Stimulated activated memory B cell treated with anti-CD40 and anti-IgM and Interleukin-4, amounts not matched to agents 10 μg/mL and 1 μg/mL and 100 μg/mL, for 72 hours (primary cell): ENCODE measurements at places on chromosomes 3 and 15.

- ATAC-seq, result no peak
Observed at GRCh38 chr3:103947062-103947461, 1419.6 kb upstream of the ALCAM start.

DNA sequence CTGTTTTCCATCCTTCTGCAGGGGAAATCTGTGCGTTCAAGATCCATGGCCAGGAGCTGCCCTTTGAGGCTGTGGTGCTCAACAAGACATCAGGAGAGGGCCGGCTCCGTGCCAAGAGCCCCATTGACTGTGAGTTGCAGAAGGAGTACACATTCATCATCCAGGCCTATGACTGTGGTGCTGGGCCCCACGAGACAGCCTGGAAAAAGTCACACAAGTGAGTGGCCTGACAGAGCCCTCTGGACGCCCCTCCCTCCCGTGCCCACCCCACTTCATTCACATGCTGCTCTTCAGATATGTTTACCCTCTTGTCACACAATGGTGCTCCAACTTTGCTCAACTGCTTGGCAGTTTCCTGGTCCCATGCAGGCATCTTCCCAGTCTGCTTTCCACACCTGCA, 274.3 kb upstream of the TRIM42 start:
- ATAC-seq, result no peak

GRCh38 chr3:58323529-58324390, 8.9 kb upstream of the PXK start:
- peak; percentile 42 for ATAC-seq

- no peak for ATAC-seq
Observed at GRCh38 chr15:64464276-64465005, 4.1 kb downstream of the ZNF609 start.

- ATAC-seq, result no peak
Observed at GRCh38 chr15:26132811-26133210, 269.7 kb upstream of the ATP10A start.

DNA sequence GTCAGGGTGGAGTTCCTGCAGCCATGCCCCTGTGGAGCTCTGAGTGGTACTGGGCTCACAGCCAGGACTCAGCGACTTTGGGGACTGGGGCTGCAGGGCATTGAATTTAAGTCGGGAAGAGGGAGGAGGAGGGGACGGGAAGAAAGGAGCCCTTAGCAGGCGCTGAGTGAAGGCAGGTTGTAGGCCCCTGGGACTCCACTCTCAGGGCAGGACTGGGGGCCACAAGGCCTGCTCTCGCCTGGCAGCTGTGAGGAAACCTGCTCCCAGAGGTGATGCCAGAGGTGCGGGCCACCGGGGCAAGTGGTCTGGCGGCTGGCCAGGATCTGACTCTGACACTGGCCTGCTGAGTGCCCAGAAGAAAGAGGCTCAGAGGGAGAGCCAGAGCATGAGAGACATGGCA, 73.5 kb downstream of the EPHB3 start:
- no peak for ATAC-seq

DNA sequence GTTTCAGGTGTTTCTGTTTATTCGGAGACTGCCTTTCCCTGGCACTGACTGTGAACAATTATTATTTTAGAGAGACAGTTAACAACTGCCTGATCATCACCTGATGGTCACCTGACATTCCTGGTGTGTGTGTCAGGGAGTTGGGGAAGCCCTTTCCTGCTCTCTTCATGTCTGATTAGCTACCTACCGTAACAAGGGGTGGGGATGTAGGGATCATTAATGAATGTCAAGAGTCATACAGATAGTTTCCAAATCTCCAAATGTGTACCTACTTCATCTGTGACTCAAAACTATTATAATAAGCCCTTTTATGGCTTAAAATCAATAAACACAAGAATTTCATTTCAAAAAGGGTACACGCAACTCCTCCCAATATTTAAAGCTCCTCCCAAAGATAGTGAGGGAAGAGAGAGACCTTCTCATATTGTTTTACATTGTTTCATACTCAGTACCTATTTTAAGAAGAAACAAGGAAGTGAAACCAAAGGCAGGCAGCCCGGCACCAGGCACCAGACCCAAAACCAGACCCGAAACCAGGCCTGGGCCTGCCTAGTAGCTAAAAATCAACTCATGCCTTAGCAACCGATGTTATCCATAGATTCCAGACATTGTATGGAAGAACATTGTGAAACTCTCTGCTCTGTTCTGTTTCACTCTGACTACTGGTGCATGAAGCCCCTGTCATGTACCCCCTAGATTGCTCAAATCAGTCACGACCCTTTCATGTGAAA, 844.9 kb upstream of the ALCAM start:
- ATAC-seq, result peak; percentile 79

- no peak for ATAC-seq
Observed at GRCh38 chr15:40063563-40064011, 24.6 kb upstream of the SRP14 start.

DNA sequence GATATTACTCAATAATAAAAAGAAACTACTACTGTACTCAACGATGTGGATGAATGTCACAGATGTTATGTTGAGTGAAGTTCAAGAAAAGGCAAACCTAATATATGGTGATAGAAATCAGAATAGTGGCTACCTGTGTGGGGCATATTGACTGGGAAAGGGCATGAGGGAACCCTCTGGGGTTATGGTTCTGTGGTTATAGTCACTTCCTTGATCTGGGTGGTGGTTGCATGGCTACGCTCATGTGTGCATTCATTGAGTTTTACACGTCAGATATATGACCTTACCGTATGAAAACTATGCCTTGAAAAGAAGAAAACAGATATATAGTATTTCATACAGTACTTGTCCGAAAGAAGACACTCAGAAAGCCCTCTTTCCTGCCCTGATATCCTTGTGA, 331.0 kb upstream of the LRRFIP2 start:
- no peak for ATAC-seq

DNA sequence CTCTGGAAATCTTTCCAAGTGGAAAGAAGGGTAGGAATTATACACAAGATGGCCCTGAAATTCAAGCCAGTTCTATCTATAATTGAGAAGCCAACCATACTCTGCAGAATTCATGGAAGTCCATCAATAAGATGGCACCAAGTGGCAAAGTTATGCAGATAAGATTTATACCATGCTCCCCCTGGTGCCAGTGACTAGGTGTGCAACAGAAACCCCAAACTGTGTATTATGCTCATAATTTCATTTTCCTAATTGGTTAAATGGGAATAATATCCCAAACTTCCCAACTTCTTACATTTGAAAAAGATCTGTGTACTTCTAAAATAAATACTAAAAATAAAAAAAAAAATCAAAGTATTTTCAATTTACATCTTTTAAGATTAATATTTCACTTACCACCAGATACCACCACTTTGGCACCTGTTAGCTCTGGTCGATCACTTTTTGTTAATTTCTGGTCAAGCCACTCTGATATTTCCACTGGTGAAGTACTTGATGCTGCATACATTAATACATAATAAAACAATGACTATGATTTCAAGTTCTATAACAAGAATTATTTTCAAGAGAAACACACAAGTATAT, 25.9 kb downstream of the ETFA start:
- ATAC-seq, result no peak

DNA sequence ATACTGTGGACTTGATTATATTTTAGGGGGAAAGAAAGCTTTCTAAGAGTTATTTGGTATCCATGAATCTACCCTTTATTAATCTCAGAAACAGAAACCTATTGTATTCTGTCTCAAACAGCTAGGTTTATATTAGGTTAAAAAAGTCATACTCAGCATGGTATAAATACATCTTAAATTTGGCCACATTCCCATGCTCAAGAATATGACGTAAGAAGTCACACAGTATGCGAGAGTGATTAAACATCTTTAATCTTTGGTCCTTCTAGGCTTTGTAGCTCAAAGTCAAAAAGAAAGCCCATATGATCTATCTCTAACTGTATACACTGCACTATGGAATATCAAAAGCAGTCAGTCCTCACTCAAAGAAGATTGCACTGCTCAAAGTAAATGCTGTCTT, 131.4 kb downstream of the EPHA3 start:
- ATAC-seq, result no peak
